Activated naive CD4-positive, alpha-beta T cell treated with anti-CD3 and anti-CD28 coated beads, Interleukin-2, amount 50 U/mL, for 72 hours (primary cell): ENCODE measurements at places on chromosomes 13 and 19. TPM values are rescaled to one million over a fixed set of nuclear protein-coding genes. Genes with fewer than 3 reads are reported as not detected.

The SH2D3A gene
- 16.4 TPM for total RNA-seq

The C5AR2 gene
- not detected for total RNA-seq

The ITM2B gene
- 146 TPM for total RNA-seq

The ANGPTL8 gene
- total RNA-seq: not detected

The BEST2 gene
- not detected for total RNA-seq

The SRRM5 gene
- total RNA-seq: 0.68 TPM

The LENG9 gene
- total RNA-seq: 2.5 TPM

The ARID3A gene
- 35.7 TPM for total RNA-seq

The ANKRD24 gene
- total RNA-seq: 1.7 TPM

The IGFL2 gene
- total RNA-seq: not detected

The FPR3 gene
- not detected for total RNA-seq

The LILRA2 gene
- total RNA-seq: not detected

The SMIM24 gene
- total RNA-seq: not detected

The BCAM gene
- not detected for total RNA-seq

The ZNF773 gene
- total RNA-seq: 4.2 TPM

The ZNF432 gene
- total RNA-seq: 15.9 TPM

The AMER2 gene
- not detected for total RNA-seq

The IGFL1 gene
- total RNA-seq: not detected

The ZNF90 gene
- total RNA-seq: 22.6 TPM

The CASP14 gene
- total RNA-seq: not detected

The RASL11A gene
- 3.4 TPM for total RNA-seq

The TEX26 gene
- total RNA-seq: not detected

The CEACAM5 gene
- total RNA-seq: not detected

The SPART gene
- total RNA-seq: 23.9 TPM

The RUVBL2 gene
- total RNA-seq: 135 TPM

The C19orf67 gene
- total RNA-seq: not detected

The TICAM1 gene
- 18.8 TPM for total RNA-seq

The HIPK4 gene
- not detected for total RNA-seq

The ELSPBP1 gene
- not detected for total RNA-seq

The SLC25A41 gene
- not detected for total RNA-seq
